ENCODE measurements at places on chromosomes 3 and 15.

GRCh38 chr3:189508784-189509501 is 122.2 kb upstream of the TP63 start:
- peak; percentile 53 for DNase-seq

- DNase-seq = no peak
These were observed 44.1 kb upstream of the TBC1D23 start for GRCh38 chr3:100216713-100217112.

DNA sequence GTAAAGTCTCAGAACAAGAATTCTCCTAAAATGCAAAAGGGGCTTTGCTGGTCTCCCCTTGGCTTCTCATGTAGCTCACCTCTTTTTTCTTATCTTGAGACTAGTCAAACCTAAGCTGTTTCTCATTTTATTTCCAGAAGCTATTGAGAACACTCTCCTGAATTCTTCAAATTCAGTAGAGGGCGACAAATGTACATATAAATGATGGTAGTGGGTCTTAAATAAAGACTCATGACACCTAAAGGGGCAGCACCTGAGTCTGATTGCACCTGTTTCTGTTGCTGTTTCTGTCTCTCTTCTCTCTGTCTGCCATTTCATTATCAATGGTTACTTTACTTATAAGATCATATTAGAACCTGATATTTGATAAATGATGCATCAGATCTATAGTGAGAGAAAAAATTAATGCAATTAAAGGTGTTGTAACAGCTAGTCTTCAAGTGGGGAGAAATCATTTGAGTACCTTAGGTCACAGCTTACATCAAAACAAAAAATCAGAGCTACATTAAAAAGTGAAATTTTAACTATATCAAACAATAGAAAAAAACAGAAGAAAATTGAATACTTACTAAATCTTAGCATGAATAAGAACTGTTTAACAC is 7.0 kb downstream of the ADIPOQ start:
- DNase-seq = peak; percentile 40

DNA sequence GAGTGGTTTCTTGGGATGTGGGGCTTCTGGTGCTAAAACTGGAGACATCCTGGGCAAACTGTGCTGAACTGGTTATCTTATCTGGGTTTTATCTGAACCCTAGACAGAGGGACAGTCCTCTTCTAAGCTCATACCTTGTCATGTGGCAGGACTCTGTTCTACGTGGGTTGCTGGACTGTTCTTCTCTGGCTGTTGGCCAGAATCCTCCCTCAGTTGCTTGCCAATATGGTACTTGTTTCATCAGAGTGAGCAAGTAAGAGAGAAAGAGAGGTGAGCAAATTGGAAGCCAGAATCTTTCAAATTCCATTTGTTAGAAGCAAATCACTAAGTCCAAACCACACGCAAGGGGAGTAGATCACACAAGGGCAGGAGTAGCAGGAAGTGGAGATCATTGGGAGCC is 291.5 kb upstream of the TBL1XR1 start:
- DNase-seq = no peak

- no peak for DNase-seq
These were observed 358.0 kb downstream of the PTPRG start for GRCh38 chr3:61919371-61919770.

DNA sequence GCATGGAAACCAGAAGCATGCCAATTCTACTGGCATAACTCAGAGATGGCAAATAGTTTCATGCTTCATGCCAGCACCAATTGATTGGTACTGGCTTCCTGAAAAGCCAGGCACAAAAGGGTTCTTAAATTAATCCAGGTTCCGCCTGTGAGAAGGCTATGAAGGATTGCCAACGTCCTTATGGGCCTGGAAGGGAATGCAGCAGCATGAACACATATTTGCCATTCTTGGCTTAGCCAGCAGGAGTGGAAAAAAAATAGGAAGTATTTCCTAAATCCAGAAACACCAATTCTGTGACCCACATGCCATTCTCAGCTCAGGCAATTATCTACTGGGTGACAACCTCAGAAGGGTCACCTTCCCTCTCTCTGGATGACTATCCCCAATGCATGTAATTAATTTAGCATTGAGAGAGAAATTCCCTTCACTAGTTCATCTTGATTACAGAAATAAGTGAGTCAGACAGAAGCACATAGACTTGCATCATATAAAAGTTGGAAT is 36.0 kb downstream of the ADAMTS9 start:
- DNase-seq = peak; percentile 52

DNA sequence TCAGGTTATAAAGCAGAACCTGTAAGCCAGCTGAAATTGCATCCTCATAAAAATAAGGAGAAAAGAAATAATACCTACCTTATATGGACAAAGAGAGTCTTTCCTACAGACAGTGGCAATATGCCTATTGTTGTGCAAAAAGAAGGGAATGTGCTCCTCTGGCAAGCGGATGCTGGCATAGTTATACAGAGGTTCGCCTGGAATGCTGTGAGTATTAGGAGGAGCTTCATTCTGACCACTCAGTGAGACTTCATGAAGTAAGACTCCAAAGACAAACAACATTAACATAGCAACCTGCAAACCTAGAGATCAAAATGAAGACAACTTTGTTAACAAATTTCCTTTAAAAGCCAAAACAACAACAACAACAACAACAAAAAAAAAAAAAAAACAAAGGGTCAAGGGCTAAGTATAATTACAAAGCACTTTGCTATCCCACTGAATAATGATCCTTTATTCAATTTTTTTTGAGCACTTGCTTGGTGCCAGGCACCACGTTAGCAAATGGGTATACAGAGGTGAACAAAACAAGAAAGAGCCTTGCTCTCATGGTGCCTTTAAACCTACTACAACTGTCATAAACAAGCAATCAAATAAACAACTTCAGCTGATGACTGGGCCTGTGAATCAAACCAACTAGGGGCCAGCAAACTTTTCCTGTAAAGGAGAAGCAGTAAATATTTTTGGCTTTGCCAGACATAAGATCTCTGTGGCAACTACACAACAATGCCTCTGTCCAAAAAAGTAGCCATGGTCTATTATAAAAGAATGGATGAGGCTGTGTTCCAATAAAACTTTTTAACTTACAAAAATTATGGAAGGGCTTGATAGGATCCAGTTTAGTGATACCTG is 3.7 kb downstream of the EOGT start:
- peak; percentile 29 for DNase-seq

GRCh38 chr3:66567077-66567476 is 66.3 kb upstream of the LRIG1 start:
- peak; percentile 92 for DNase-seq

DNA sequence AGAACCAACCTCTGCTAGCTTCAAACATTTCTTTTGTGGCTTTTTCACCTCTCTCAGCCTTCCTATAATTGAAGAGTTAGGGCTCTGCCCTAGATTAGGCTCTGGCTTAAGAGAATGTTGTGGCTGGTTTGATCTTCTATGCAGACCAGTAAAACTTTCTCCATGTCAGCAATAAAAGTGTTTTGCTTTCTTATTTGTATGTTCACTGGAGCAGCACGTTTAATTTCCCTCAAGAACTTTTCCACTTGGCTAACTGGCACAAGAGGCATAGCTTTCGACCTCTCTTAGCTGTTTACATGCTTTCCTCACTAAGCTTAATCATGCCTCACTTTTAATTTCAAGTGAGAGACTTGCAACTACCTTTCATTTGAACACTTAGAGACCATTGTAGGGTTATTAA is 964.7 kb downstream of the ROBO2 start:
- DNase-seq = no peak

DNA sequence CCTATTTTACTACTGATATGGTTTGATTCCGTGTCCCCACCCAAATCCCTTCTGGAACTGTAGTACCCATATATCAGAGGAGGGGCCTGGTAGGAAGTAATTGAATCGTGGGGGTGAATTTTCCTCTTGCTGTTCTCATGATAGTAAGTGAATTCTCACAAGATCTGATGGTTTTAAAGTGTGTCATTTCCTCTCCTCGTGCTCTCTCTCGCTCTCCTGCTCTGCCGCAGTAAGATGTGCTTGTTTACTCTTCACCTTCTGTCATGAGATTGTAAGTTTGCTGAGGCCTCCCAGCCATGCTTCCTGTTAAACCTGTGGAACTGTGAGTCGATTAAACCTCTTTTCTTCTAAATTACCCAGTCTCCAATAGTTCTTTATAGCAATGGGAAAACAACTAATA is 81.2 kb upstream of the ZBTB20 start:
- no peak for DNase-seq

- DNase-seq = no peak
These were observed 38.0 kb downstream of the EDC3 start for GRCh38 chr15:74657846-74658245.

GRCh38 chr3:174132006-174132405 is 727.1 kb upstream of the NAALADL2 start:
- no peak for DNase-seq

DNA sequence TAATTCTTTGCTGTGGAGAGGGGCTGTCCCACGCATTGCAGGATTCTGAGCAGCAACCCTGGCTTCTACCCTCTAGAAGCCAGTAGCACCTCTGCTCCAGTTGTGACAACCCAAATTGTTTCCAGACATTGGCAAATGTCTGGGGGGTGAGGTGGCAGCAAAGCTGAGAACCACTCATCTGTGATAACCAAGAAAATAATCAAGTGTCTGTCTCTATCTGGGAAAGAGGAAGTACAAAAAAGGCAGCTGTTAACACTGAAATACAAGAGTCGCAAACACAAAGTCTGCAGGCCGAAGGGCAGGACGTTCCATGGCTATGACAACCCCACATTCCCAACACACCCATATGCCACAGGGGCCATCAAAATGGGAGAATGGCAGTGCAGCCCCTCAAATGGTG is 42.2 kb upstream of the GNB5 start:
- DNase-seq = no peak

- DNase-seq = no peak
These were observed 154.2 kb upstream of the TNIK start for GRCh38 chr3:171614318-171614921.

DNA sequence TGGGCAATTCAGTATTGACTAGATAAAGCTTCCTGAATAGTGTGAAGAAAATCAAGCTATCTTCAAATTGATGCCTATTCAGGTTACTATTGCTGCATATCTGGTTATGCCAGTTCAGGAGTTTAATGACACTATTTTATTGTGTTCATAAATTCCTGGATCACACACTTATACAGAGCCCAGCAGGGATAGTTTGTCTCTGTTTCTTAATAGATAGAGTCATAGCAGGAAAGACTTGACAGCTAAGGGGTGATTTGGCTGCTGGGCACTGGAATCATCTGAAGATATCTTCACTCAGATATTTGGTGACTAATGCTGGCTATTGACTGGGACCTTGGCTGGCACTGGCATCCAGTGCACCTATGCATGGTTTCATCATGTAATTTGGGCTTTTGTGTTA is 187.8 kb downstream of the PYDC2 start:
- no peak for DNase-seq

DNA sequence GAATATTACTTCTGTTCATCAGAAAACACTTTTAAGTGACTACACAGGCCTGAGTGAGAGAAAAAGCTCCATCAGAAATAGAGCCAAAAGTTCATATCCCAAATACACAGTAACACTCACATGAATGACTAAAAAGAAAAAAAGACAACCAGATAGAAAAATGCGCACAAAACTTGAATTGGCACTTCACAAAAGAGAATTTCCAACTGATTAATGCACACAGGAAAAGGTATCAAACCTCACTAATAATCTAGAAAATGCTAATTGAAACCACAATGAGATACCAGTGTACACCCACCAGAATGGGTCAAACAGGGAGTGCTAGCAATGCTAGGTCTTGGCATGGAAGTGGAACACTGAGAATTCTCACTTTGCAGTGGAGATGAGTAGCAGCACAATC is 78.6 kb downstream of the HERC2 start:
- DNase-seq = no peak

DNA sequence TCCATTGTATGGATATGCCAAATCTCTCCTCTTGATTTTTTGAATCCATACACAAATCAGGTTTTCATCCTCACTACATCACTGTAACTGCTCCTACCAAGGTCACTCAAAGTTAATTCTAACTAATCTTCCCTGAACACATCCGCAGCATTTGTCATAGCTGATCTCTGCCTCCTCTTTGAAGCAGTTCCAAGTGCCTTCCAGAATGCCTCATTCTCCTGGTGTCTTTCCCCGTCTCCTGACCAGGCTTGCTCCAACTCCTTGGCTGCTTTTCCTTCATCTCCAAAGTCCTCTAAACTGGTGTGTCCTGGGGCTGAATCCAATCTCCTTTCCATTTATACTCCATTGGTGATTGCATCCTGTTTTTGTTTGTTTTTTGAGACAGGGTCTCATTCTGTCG is 26.8 kb downstream of the KLHDC8B start:
- no peak for DNase-seq

DNA sequence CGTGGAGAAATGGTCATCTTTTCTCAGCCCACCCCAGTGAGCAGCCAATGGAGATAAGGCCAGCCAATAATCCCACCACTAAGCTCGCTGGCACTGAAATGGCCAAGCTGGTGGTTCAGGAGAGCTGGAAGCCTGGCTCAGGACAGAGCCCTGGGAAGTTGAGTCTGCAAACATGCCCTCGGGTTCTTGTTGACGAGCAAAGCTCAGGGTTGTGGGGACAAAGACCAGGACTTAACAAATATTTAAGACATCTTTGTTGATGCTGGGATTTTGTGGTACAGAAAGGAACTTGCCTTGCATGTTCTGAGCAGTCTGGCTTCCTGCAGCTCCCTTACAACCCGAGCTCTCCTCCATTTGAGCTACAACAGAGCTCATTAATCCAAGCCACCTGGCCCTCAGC is 4.4 kb downstream of the FAH start:
- no peak for DNase-seq

DNA sequence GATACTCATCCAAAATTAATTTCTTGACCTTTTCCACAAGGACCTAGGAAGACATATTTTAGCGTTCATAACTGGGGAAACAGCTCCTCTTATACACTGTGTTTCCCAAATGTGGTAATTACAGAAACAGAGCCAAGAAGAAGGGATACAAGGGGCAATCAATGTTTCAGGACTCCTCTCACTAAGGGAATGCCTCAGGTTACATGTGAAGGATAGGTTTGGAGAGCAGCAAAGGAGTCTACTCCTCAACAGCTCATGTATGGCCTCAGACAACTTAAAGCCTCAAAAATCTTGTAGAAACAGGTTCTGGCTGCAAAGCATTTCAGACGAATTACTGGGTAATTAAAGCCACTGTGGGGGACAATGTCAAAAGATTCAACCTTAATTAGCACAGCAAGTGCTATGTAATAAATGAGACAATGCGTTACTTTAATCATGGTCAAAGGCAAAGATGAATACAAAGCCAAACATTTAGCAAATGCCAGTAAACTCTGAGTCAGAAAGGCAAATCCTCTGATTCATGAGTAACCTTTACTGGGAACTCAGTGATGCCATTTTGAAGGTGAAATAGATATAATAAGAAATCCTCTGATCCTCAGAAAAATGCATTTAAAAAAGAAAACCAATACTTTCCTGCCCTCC is 1111.2 kb downstream of the TUSC7 start:
- no peak for DNase-seq
